ENCODE measurements at places on chromosomes 5 and 9.

DNA sequence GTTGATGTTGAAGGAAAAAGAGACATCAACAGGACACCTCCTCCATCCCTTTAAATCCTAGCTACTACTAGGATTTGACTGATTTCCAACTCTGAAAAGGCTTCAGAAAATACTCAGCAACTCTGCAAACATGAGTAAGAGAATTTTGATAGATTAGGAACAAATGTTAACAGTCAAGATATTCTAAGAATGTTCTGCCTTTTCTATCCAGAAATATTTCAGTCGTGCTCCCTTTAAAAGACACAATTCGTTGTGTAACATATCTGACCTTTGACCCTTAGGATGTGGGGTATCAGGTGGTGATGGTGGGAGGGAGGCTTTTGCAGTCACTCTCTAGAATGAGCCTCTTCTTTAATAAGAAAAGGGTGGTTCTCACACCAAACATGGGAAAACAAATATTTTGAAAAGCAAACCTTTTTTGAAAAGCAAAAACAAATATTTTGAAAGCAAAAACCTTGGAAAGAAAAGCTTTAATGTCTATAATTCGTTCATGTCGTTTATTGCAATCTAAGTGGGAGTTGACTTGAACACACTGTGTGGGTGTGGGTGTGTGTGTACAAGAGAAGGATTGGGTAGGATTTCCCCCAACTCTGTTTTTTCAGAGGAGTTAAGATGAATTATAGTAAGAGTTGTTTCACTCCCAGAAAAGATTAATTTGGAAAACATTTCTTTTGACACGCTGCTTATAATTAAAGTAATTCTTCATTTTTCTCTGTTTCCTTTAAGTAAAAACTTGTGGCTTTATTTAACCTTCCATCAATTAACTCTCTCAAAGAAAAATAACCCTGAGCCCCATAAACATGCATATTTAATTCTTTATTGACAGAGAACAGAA lies 152.8 kb downstream of the TMEM167A start:
- DNase-seq = no peak

DNA sequence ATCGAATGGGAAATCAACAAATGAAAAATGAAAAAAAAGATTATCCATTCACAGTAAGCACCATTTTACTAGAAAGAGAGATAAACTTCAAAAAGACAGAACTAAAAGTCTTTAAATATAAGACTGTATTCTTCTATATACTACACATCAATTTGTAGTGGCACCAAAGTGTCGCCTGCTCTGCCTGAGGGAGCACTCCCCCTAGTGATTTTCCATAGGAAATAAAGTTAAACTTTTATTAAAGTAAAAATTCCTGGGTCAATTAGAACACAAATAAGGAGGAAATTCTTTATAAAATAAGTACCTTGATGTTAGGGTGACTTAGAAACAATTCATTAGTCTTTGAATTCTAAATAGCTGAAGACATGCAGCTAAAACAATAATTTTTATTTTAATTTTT lies 9.7 kb downstream of the RAD1 start:
- no peak for DNase-seq

- DNase-seq = no peak
These were observed 264.8 kb upstream of the TRIM32 start for GRCh38 chr9:116422119-116422979.

DNA sequence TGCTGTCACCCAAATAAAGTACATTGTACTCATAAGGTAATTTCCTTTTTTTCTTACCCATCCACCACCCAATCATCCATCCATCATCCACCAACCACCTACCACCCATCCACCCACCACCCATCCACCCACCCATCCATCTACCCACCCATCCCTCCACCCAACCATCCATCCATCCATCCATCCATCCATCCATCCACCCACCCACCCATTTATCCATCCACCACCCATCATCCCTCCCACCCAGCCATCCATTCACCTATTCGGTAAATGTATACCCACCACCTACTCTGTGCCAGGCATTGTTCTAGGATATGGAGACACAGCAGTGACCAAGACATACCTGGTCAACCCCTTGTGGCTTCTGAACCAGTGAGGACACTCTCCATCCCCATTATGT lies 25.1 kb downstream of the MGAT1 start:
- DNase-seq = no peak

GRCh38 chr5:78509145-78509865 lies 139.3 kb downstream of the LHFPL2 start:
- no peak for DNase-seq

DNA sequence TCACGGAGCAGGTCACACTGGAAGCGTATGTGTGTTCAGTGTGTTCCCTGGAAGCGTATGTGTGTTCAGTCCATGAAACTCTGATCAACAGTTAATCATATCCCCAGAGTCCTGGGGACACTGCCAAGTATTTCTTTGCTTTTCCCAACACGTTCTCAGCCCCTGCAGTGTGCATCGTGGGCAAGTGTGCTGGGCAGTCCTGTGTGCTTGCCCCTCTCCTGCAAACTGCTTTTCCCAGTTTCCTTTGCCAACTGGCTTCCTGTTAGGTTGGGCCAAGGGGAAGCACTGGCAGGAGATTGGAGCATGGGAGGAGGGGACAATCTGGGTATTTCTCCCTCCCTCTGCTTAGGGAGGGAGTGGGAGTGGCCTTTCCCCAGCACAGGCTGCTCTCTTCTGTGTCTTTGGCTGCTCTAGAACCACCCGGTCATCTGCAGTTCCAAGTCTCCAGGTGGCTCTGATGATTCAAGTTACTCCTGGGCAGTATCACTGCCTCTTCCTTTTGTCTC lies 36.8 kb upstream of the NEK6 start:
- no peak for DNase-seq
